GM03348 (cell line): ENCODE measurements at places on chromosomes 4 and X.

GRCh38 chr4:59945277-59945676 is 1254.8 kb upstream of the ADGRL3 start:
- no peak for DNase-seq

DNA sequence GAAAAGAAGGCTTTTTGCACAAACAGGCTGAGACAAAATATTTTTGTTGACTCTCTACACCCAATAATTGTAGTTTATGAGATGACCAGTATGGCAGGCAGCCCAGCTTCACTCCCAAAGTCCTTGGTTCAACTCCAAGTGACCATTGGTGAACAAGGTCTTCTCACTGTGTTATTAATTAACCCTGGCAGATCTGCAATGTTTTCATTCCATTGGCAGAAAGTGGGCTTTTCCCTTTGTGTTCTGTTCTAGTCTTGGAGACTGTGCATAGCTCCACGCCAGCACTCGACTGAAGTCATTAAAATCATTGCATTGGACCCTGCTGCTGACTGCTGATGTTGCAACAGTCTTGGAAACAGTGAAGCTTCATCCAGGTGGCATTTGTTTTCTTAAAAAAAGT is 277.3 kb upstream of the HAND2 start:
- DNase-seq: no peak

DNA sequence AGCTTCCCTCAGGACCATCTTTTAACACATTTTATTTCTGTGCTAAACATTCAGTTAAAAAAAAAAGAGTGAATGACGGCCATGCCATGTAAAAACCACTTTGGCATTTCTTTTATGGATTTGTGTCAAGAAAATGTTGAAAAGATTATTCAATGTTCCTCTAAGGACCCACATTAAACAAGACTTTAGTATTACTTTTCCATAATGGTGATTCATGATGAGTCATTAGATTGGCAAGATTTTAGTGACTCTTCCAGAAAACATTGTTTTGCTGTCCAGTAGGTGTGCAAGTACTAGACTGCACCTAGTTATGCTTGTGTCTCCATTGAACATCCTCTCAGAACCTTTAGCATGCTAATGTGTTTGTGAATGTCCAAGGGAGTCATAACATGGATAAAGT is 748.6 kb downstream of the STPG2 start:
- DNase-seq: no peak

DNA sequence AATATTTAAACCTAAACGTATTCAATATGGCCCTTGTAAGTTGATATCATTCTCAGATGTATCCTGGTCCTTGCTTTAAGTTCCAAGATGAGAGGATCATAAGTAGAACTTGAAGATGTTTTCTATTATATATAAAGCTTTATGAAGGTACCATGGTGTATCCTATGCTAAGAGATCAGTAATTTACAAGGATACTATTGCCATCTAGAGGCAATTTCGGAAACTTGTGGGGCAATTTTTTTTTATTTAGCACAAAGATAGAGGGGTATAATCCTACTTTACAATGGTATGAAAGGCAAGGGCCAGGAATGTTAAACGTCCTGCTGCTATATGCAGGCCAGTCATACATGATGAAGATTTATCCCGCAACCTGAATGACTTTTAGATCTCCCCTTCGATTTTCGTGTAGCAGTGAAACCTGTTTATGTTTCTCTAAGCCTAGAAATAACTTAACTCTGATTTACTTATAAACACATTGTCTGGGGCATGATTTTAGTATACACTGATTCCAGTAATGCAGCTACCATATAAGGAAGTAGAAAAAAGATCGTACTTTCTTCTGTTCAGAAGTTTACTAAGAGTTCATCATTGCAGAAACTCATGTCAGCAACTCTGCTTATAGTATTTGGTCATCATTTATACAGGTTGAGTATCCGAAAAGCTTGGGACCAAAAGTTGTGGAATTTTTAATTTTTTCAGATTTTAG is 2.6 kb downstream of the SLC25A31 start:
- DNase-seq: peak; percentile 72
